Esophagus squamous epithelium (tissue), 5 donors: ENCODE measurements at places on chromosomes 11 and 22. TPM values are rescaled to one million over a fixed set of nuclear protein-coding genes. Genes with fewer than 3 reads are reported as not detected.

The KREMEN1 gene
- 48.6 TPM for total RNA-seq

DNA sequence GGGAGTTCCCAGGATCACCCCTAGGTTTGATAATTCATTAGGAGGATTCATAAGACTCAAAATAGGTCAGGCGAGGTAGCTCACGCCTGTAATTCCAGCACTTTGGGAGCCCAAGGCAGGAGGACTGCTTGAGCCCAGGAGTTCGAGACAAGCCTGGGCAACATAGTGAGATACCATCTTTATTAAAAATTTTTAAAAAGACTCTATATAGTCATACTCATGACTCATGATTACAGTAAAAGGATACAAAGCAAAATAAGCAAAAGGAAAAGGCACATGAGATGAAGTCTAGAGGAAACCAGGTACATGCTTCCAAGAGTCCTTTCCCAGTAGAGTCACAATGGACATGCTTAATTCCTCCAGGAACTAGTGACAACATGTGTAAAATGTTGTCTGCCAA is 13.9 kb upstream of the PTS start:
- no peak overlapping the region for H3K4me3 ChIP-seq
- H3K4me1 ChIP-seq: no peaks in the 10 kb centered on the region
- H3K27ac ChIP-seq: no peak overlapping the region
- no peaks in the 10 kb centered on the region for H3K36me3 ChIP-seq

DNA sequence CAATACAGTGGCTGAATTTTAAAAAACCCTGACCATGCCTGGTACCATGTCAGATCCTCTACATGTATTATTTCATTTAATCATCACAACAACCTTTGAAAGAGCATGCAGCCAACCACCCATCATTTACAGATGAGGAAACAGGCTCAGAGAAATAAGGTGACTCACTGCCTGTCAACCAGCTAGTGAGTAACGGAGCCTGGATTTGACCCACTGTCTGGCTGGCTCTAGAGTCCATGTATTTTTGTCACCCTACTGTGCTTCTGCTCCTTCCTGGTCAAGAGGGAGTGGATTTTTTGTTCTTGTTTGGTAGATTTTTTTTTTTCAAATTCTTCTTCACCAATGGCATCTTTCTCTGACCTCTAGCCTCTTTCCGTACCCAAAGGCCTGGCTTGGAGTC is 77.4 kb downstream of the CWC15 start:
- no peak overlapping the region for H3K27ac ChIP-seq
- H3K36me3 ChIP-seq: peaks cover 24% of the 10 kb centered on the region
- no peaks in the 10 kb centered on the region for H3K27me3 ChIP-seq
- no peaks in the 10 kb centered on the region for H3K4me1 ChIP-seq

- H3K36me3 ChIP-seq: no peaks in the 10 kb centered on the region
- H3K4me3 ChIP-seq: no peak overlapping the region
- H3K4me1 ChIP-seq: no peaks in the 10 kb centered on the region
- no peak for DNase-seq
- H3K27me3 ChIP-seq: no peaks in the 10 kb centered on the region
- no peak overlapping the region for H3K27ac ChIP-seq
These were observed 24.5 kb downstream of the BID start for GRCh38 chr22:17749605-17750395.

DNA sequence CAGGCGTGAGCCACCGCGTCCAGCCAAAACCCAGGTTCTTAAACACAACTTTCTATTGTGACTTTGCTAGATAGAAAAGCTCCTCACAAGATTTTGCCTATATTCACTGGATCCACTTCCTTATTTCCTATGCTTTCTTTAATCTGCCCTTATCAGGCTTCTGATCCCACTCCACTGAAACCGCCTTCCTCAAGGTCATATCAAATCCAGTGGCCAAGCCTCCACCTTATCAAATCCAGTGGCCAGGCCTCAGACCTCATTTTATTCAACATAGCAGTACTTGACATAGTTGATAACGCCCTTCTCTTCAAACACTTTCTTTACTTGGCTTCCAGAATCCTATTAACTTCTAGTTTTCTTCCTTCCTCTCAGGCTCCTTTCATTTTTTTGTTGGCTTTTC is 29.5 kb downstream of the DIXDC1 start:
- no peaks in the 10 kb centered on the region for H3K36me3 ChIP-seq
- H3K4me3 ChIP-seq: no peak overlapping the region
- no peaks in the 10 kb centered on the region for H3K27me3 ChIP-seq
- DNase-seq: no peak
- H3K27ac ChIP-seq: no peak overlapping the region

DNA sequence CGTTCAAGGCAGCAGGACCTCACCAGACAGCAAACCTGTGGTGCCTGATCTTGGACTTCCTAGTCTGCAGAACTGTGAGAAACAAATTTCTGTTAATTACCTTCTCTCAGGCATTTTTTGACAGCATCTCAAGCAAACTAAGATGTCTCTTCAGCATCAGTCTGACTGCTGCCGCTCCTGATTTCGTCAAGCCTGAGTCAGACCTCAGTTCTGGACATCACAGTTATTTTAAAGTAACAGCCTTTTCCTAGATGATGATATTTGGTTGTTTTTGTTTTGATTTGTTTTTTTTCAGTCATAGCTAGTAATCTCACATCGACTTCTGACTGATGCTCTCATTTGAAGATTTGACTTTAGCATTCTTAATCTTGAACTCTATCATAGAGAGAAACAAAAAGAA is 71.9 kb downstream of the BLID start:
- H3K36me3 ChIP-seq: no peaks in the 10 kb centered on the region
- H3K27ac ChIP-seq: no peak overlapping the region
- no peak for DNase-seq
- no peak overlapping the region for H3K4me3 ChIP-seq
- H3K4me1 ChIP-seq: peaks cover 27% of the 10 kb centered on the region

GRCh38 chr11:68012843-68013610 is 2.9 kb downstream of the ALDH3B1 start:
- no peaks in the 10 kb centered on the region for H3K27me3 ChIP-seq
- DNase-seq: no peak
- no peaks in the 10 kb centered on the region for H3K36me3 ChIP-seq

The PAMR1 gene
- total RNA-seq: 0.34 TPM

DNA sequence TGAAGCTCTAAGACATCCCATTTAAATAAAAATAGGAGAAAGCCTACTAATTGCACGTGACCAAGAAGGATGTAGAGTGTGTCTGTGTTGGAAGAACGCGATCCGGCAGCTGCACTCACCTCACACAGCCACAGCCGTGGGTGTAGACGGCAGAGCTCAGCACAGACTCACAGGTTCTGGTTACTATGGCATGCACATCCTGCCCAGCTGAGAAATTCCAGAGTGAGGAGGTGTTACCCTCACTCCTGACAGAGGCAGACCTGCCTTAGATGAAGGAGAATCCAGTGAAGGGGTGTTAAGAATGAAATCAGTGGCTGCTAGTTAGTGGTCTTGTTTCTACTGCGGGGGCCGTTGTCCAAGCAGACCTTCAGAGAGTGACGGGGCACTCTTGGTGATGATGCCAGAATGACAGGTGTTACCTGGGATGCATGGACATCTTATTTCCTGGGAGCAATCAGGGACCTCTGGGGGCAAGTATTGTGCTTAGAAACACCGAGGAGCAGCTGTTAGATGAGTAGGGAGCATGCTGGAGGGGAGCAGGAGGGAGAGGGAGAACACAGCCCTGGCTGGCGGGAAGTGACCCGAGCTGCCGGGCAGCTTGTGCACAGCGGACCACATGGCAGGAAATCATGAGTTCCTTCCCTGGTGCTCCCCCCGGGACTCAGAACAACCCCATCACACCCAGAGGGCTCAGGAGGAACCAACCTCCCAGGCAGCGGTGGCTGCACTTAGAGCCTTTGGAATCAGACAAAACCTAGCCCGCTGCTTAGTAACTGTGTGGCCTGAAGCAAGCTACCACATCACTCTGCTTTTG is 12.3 kb downstream of the KCNJ5 start:
- H3K36me3 ChIP-seq: no peaks in the 10 kb centered on the region
- H3K4me3 ChIP-seq: no peak overlapping the region
- H3K27ac ChIP-seq: peak overlapping the region; percentile 7
- DNase-seq: no peak
- H3K27me3 ChIP-seq: no peaks in the 10 kb centered on the region
- peaks cover 7% of the 10 kb centered on the region for H3K4me1 ChIP-seq

The CTTN gene
- total RNA-seq: 244 TPM

DNA sequence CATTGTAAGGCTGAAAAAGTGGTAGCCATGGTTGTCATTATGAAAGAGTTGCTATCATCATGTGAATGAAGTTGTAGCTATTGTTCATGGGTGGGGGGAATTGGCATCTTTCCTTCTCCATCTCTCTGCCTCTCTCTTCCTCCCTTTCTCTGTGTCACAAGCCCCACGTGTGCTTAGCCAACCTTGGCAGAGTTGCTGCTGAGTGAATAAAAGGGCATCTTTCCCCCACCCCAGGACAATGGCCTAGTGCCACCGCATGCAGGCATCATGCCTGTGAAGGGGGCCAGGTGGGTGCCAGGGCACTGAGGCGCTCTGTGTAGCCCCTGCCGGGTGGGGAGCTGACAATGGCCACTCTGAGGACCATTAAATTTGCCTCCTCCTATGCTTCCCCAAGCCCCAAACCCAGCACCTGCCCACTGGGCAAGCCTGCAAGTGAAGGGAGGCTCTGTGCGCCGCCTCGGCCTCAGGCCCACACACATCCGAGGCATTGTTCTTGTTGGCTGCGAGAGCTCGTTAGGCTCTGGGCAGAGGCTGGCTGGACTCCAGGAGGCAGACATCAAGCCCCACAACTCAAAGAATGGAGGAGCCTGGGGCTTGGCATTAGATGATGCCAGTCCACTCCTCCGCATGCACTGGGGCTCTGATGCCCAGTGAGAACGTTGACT is 103.9 kb downstream of the SEZ6L start:
- H3K4me1 ChIP-seq: no peaks in the 10 kb centered on the region
- DNase-seq: no peak
- H3K4me3 ChIP-seq: no peak overlapping the region
- no peaks in the 10 kb centered on the region for H3K27me3 ChIP-seq
- H3K36me3 ChIP-seq: no peaks in the 10 kb centered on the region
- no peak overlapping the region for H3K27ac ChIP-seq
